ENCODE measurements at places on chromosomes 16 and 17. TPM values are rescaled to one million over a fixed set of nuclear protein-coding genes. Genes with fewer than 3 reads are reported as not detected.

Gene TPSD1
- total RNA-seq: not detected

GRCh38 chr17:29074488-29074887, 31.5 kb downstream of the PIPOX start:
- H3K27me3 ChIP-seq: peaks cover 34% of the 10 kb centered on the region
- DNase-seq: peak; percentile 30
- H3K4me3 ChIP-seq: no peak overlapping the region
- H3K4me1 ChIP-seq: peaks cover 11% of the 10 kb centered on the region

DNA sequence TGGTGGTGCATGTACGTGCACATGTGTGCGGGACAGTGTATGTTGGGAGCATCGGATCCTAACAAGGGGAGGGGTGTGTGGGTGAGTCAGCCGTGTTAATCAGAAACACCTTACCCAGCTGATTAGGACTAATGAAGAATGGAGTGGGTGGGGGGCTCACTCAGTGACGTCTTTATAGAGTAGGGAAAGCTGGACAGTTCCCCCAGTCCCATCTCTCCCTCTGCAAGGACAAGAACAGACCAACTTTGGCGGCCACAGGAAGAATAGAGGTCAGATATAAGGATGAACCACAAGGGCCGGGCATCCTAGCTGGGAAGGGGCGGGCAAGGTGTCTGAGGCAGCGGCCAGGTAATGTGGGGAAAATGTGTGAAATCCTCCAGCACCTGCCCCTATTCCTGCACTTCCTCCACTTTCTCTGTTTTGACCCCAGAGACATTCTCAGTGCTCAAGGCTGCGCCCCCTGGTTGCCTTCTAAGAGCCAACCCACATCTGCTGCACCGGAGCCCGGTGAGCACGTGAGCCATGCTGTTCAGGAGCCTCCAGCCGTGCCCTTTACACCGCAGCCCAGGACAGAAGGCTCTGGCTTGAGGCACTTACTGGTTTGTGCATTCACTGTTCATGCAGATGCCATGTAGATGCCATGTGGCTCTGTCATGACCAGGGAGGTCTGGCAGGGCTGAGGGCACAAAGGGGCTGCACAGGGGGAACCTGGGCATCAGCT, 18.9 kb upstream of the TBX21 start:
- H3K27me3 ChIP-seq: peaks cover 74% of the 10 kb centered on the region
- no peak for DNase-seq
- no peaks in the 10 kb centered on the region for H3K36me3 ChIP-seq
- no peak overlapping the region for H3K4me3 ChIP-seq
- peaks cover 29% of the 10 kb centered on the region for H3K4me1 ChIP-seq
- H3K27ac ChIP-seq: no peak overlapping the region

DNA sequence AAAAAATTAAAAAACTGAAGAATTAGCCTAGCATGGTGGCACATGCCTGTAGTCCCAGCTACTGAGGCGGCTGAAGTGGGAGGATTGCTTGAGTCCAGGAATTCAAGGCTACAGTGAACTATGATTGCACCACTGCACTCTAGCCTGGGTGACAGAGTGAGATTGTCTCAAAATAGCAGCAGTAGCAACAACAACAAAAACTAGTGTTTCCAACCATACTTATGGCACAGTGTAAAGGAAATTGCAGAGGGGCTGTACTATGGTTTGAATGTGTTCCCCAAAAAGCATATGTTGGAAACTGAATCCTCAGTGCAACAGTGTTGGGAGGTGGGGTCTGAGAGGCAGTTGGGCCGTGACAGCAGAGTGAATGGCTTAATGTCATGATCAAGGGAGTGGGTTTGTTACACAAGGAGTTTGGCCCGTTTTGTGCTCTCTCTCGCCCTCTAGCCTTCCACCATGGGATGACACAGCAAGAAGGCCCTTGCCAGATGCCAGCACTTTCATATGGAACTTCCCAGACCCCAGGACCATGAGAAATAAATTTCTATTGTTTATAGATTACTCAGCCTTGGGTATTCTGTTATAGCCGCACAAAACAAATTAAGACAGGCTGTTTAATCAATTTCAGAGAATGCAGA, 70.0 kb downstream of the PGS1 start:
- H3K4me1 ChIP-seq: no peaks in the 10 kb centered on the region
- H3K27ac ChIP-seq: no peak overlapping the region
- H3K27me3 ChIP-seq: no peaks in the 10 kb centered on the region
- H3K36me3 ChIP-seq: no peaks in the 10 kb centered on the region
- DNase-seq: no peak
- no peak overlapping the region for H3K4me3 ChIP-seq

DNA sequence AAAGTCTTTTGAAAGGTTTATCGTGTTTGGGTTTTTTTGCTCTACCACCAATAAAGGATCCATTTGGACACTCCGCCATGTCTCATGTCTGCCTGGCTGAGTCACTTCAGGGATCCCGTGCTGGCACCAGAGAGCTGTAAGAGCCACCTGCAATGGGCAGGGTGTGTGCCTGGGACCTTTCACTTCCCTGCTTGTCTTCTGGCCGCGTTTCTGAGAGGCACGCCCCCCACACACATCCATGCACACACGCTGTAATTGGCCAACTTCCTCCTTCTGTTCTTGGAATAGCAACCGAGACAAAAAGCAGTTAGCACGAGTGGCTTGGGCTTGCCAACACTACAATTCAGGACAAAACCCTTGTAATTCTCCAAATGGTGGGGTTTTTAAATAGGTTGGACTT, 9.8 kb upstream of the SOST start:
- no peak overlapping the region for H3K27ac ChIP-seq
- H3K4me3 ChIP-seq: no peak overlapping the region
- peaks cover 45% of the 10 kb centered on the region for H3K36me3 ChIP-seq
- DNase-seq: no peak

DNA sequence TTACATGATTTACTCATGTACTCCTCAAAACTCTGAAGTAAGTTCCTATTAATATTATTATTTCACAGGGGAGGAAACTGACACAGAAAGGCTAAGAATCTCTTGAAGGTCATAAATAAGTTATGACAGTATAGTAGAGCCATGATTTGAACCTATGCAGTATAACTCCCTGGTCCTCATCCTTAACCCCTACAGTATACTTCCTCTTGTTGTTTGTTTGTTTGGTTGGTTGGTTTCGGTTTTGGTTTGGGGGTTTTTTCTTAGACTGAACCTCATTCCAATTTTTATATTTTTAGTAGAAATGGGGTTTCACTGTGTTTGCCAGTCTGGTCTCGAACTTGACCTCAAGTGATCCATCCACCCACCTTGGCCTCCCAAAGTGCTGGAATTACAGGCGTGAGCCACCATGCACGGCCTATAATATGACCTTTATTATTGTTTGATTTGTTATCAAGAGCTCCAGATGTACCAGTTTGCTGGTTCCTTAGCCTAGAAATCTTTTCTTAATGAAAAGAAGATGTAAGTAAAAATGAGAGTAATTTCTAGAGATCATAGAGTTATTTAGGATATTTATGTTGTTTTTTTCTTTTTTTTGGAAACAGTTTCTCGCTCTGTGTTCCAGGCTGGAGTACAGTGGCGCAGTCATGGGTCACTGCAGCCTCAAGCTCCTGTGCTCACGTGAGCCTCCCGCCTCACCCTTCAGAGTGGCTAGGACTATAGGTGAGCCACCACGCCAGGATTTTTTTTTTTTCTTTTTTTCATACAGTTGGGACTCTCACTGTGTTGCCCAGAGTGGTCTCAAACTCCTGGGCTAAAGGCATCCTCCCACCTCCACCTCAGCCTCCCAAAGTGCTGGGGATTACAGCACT, 4.8 kb downstream of the PRR11 start:
- no peak for DNase-seq
- H3K4me1 ChIP-seq: peaks cover 35% of the 10 kb centered on the region
- H3K27me3 ChIP-seq: no peaks in the 10 kb centered on the region
- no peaks in the 10 kb centered on the region for H3K36me3 ChIP-seq
- H3K27ac ChIP-seq: peak overlapping the region; percentile 68
- H3K4me3 ChIP-seq: peak overlapping the region; percentile 49

GRCh38 chr17:72715906-72716572, 376.4 kb downstream of the SLC39A11 start:
- no peaks in the 10 kb centered on the region for H3K36me3 ChIP-seq
- H3K4me1 ChIP-seq: peaks cover 19% of the 10 kb centered on the region
- H3K4me3 ChIP-seq: peak overlapping the region; percentile 54

- no peak overlapping the region for H3K27ac ChIP-seq
- H3K4me1 ChIP-seq: no peaks in the 10 kb centered on the region
- H3K27me3 ChIP-seq: no peaks in the 10 kb centered on the region
- H3K36me3 ChIP-seq: peaks cover 54% of the 10 kb centered on the region
- no peak for DNase-seq
- no peak overlapping the region for H3K4me3 ChIP-seq
Observed at GRCh38 chr17:35607239-35607847, 20.2 kb downstream of the AP2B1 start.
